ENCODE measurements at places on chromosomes 5 and 9.

DNA sequence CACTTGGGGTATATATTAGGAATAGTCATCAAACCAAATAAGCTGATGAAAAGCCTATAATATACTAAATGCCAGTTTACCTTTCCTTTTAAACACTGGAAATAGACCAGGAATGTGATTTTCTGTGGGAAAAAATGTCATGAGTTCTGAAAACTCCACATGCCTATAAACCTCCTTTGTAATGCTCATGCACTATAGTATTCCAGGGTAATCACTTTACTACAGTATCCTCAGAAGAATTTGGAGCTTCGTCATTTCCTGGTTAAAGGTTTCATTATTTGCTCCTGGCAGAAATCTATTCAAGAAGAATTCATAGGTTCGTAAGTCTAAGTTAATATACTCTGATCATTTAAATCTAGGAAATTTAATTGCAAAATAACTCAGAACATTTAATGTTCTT lies 1076.7 kb upstream of the DMAC1 start:
- DNase-seq = no peak

DNA sequence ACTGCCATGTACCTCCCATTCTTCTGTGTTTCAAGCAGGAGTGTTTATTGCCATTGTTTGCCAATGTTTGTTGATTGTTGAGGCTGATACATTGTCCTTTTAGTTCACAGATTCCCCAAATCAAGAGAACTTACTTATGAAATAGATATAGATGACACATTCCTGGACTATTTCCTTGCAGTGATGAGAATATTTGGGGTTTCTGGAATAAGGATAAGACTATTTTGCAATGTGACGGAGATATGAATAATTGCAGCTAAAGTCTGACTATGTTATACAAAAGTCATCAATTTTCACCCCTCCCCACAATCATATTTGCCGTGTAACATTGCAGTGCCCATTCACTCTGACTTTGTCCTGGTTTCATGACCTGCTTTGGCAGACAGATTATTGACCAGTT lies 460.8 kb downstream of the CDH10 start:
- no peak for DNase-seq

DNA sequence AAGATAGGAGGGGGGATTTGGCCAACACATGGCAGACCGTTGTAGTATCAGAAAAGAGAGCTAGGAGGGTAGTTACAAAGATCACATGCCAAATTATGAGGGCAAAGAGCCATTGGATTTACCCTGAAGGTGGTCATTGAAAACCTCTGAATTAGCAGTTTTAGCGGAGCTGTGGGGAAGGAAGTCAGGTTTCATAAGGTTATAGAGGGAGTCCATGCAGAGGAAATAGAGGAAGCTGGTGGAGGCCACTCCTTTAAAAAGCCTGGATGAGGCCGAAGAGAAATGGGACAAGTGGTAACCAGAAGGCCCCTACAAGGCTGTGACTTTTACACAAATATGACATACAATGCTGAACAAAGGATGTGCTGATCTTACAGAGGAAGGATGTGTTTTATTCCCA lies 13.2 kb downstream of the DOCK8 start:
- no peak for DNase-seq

GRCh38 chr5:72328172-72328571 lies 8.0 kb downstream of the PTCD2 start:
- no peak for DNase-seq

DNA sequence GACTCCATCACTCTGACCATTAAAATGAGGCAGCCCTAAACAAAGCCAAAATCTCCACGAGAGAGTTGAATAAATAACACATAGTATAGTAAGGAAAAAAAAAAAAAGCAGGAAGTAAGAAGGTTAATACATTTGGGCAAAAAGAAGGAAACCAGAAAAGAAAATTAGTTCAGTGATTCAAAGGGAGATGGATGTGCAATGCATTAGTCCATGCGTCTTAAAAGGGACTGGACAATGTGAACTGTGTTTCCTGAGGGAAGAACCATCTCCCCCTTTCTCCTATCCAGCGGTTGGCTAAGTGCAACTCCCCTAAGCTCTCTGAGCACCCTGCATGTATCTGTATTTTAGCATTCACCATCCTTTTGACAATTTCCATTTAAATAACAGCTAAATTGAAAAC lies 1.4 kb downstream of the ANKRA2 start:
- DNase-seq = no peak

- no peak for DNase-seq
These were observed 281.1 kb upstream of the MAP3K1 start for GRCh38 chr5:56534102-56534829.

DNA sequence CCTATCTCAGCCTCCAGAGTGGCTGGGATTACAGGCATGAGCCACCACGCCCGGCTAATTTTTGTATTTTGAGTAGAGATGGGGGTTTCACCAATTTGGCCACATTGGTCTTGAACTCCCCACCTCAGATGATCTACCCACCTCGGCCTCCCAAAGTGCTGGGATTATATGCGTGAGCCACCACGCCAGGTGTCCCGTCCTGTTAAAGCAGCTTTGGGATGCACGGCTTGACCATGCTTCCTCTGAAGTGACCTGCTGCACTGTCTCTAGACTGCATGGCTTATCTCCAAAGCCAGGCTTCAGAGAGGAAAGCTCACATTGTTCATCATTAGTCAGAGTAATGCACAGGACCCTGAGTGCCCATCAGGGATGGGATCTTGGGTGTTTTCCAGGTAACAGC lies 45.4 kb downstream of the SEMA4D start:
- no peak for DNase-seq

GRCh38 chr9:73148447-73148937 lies 3.2 kb upstream of the ANXA1 start:
- DNase-seq = no peak

DNA sequence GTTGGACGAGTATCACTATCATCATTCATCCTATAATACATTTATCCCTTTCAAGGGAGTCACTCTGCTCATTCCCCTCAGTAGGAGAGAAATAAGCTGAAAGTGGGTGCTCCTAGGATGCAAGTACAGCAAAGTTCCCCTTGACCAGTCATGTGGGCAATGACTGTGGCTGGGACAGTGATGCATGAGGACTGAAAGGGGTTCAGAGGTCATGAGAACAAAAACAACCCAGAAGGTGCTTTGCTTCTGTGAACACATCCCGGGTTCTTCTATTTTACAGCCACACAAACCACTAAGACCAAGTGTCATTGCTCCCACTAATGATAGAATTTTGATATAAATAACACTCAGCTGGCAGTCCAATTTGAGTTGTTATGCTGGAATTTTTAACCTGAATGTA lies 177.8 kb upstream of the ADCY2 start:
- DNase-seq = no peak

- no peak for DNase-seq
These were observed 144.4 kb upstream of the NR4A3 start for GRCh38 chr9:99677281-99677680.
